Activated effector memory CD4-positive, alpha-beta T cell treated with Interleukin-2 at 50 U/mL for 16 hours (primary cell): ENCODE measurements at places on chromosomes 3 and 15.

GRCh38 chr3:20056725-20057611 is 16.7 kb downstream of the KAT2B start:
- DNase-seq = no peak

DNA sequence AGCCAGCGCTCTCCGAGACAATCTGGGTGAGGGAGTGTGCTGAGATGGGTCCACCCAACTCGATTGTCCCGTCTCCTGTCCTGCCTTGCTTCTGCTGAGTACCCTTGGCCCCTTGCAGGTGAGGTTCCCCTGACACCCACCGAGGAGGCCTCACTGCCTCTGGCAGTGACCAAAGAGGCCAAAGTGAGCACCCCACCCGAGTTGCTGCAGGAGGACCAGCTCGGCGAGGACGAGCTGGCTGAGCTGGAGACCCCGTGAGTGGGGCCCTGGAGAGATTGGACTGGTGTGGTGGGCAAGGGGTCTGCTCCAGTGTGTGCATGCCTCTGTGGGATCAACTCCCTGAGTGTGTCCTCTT is 23.6 kb downstream of the NBEAL2 start:
- DNase-seq = no peak

GRCh38 chr3:46312991-46313390 is 40.9 kb upstream of the CCR2 start:
- DNase-seq = no peak

- DNase-seq = no peak
Measured at GRCh38 chr3:53633197-53633787, 138.9 kb downstream of the CACNA1D start.

DNA sequence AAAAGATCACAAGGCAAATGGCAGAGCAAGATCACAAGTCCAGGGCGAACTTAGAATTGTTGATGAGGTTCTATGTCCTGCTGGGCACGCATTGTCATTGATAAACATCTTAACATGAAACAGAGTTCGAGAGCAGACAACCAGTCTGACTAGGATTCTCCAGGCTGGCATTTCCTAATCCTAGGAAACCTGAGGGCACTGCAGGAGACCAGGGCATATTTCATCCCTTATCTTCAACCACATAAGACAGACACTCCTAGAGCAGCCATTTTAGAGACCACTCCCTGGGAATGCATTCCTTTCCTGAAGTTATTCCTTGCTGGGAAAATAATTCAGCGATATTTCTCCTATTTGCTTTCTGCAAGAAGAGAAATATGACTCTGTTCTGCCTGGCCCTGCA is 1199.9 kb downstream of the SI start:
- no peak for DNase-seq

DNA sequence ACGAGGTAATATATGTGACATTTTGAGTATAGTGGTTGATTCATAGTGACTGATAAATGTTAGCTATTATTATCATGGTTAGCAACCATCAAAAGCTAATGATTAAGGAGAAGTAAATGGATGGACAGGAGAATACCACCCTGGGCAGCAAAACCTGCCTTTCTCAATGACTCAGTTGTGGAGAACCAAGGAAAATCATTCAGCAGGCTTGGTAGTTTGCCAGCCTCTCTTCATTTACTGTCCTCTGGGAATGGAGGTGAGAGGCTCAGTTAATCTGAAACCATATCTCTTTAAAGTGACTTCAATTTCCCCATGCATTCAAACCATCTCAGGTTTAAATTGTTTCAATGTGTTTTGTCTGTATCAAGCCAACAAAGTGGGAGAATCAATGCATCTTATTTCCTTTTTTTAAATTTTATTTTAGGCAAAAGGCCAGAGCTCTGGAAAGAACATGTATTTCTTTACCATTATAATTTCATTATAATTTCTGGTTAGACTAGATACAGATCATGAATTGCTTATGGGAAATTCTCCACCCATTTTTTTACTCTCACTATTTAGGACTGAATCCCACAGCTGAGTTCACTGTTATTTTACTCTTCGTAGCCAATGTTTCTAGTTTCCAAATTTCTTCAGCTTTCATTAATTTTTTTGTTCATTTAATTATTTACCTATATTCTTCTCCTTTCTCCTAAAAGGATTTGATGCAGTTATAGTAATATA is 2.7 kb downstream of the TM4SF18 start:
- DNase-seq = no peak
